ENCODE measurements at places on chromosomes 6 and 20. TPM values are rescaled to one million over a fixed set of nuclear protein-coding genes. Genes with fewer than 3 reads are reported as not detected.

DNA sequence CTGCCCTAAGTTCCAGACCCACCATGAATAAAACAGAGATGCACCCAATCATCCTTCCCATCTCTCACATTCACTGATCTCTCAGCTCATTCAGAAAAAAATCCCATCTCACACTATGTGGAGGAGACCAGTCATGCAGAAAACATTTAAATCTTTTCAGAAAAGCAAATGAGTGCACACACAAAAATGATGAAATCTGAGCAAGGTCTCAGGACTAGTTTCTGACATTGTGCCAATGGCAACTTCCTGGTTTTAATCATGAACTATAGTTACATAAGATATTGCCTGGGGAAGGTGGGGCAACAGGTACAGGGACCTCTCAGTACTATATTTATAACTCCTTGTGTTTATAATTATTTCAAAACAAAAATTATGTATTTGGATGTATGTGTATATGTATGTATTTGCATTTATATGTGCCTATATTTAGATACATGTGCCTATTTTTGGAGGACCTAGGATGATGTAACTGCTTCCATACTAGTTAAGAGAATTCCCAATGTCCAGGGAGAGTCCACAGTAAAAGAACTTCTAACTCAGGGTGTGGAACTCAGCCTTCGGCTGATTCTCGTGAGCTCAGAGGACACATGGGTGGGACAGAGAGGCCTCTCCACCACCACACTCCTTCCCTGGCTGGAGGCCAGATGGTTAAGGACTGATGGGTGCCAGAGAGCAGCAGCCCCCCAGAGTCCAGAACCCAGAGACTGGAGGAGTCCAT lies 71.7 kb upstream of the MAP3K4 start:
- peak; percentile 81 for DNase-seq
- no peaks in the 10 kb centered on the region for H3K36me3 ChIP-seq
- peaks cover 11% of the 10 kb centered on the region for H3K4me1 ChIP-seq

- H3K36me3 ChIP-seq = peaks cover 80% of the 10 kb centered on the region
- H3K27ac ChIP-seq = no peak overlapping the region
- peak; percentile 1 for DNase-seq
- no peaks in the 10 kb centered on the region for H3K27me3 ChIP-seq
- no peak overlapping the region for H3K4me3 ChIP-seq
Measured at GRCh38 chr20:31684153-31685015, 38.3 kb downstream of the BCL2L1 start.

DNA sequence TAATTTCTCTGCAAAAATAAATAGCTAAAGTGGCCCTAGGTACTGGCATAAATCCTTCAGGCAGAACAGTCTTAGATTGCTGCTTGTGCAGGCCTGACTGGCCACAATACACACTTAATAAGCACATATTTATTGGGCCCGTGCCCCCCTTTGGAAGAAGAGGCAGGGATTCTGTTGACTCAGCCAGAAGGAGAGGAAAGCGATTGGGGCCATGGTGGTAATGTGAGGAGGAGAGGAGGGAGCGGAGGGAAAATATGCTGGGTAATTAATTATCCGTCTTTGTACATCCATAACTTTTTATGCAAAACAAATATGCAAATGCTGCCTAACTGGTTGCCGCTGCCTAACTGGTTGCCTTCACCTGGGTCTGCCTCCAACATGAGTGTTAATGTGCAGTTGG lies 36.2 kb downstream of the CD40 start:
- no peak for DNase-seq
- no peak overlapping the region for H3K4me3 ChIP-seq
- no peak overlapping the region for H3K27ac ChIP-seq
- no peaks in the 10 kb centered on the region for H3K4me1 ChIP-seq

The SLC22A16 gene
- total RNA-seq = not detected

DNA sequence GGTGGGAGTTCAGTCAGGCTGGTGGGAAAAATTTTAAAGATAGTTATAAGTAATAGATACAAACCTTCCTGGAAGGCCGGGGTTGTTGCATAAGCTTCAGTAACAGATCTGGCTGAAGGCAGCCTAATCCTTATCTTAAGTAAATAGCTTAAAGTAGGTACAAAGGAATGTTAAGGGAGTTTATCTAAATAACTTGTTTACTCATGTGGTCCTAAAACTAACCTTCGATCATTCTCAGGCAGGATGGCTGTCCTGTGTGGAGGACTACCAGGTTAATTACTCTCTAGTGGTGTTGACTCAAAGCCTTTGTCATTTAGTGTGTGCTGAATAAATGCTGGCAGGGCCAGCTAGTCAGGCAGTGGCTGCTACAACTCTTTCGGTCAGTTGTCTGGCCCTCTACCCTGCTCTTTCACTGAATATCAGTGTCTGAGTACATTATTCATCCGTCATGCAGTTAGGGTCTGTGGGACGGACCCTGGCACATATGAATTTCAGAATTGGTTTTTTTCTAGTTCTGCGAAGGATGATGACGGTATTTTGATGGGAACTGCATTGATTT lies 131.6 kb upstream of the TAB2 start:
- DNase-seq = no peak
- no peaks in the 10 kb centered on the region for H3K4me1 ChIP-seq
- no peak overlapping the region for H3K4me3 ChIP-seq
- no peaks in the 10 kb centered on the region for H3K36me3 ChIP-seq
- H3K27ac ChIP-seq = no peak overlapping the region

- no peak for DNase-seq
- no peaks in the 10 kb centered on the region for H3K4me1 ChIP-seq
- H3K27me3 ChIP-seq = no peaks in the 10 kb centered on the region
- no peaks in the 10 kb centered on the region for H3K36me3 ChIP-seq
- H3K27ac ChIP-seq = no peak overlapping the region
- no peak overlapping the region for H3K4me3 ChIP-seq
Measured at GRCh38 chr20:16393836-16394235, 179.4 kb downstream of the KIF16B start.

DNA sequence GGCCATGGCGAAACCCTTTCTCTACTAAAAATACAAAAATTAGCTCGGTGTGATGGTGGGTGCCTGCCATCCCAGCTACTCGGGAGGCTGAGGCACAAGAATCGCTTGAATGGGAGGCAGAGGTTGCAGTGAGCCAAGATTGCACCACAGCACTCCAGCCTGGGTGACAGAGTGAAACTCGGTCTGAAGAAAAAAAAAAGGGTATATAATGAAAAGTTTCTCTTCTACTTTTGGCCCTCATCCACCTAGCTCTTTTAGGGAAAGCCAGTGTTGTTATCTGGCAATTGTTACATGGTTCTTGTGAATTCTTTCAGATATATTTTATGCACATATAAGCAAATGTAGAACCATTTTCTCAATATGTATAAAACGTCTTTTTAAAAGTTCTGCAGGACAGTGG lies 19.0 kb downstream of the KIF3B start:
- no peaks in the 10 kb centered on the region for H3K36me3 ChIP-seq
- no peaks in the 10 kb centered on the region for H3K4me1 ChIP-seq
- H3K27me3 ChIP-seq = no peaks in the 10 kb centered on the region
- no peak overlapping the region for H3K4me3 ChIP-seq
- no peak for DNase-seq
- H3K27ac ChIP-seq = no peak overlapping the region

DNA sequence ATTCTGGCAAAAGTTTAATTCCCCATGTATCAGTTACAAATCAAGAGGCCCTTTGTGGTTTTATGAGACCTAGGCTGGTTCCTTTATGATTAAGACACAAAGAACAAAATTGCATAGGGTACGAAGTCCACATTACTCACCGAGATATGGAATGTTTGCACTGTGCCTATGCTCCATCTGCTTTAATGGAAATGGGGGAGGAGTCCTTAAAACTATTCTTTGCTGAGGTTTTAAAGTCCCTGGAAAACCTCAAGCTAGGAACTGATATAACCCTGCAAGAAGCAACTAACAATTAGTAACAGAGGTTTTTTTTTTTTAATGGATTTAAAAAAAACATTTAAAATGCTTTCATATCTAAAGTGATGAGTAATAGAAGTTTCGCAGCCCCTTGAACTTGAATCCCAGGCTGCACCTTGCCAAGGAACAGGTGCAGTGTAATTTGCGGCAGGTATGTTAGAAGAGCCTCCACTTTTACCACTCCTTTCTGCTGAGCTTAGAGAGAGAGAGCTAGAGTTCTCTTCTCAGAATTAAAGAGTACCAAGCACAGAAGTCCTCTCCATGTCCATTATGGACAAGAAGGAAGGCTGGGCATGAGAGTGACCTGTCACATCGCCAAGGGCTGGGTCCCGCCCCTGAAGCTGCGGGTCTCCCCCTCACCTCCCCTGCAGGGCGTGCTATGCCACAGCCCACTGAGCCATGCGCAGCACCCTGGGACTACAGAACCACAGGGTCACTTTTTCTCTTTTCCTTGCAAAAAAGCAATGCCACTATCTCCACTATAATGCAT lies 2.3 kb downstream of the SERPINB1 start:
- peaks cover 53% of the 10 kb centered on the region for H3K4me1 ChIP-seq
- H3K27me3 ChIP-seq = no peaks in the 10 kb centered on the region
- H3K4me3 ChIP-seq = peak overlapping the region; percentile 81
- peak; percentile 98 for DNase-seq

The FAM162B gene
- not detected for total RNA-seq

DNA sequence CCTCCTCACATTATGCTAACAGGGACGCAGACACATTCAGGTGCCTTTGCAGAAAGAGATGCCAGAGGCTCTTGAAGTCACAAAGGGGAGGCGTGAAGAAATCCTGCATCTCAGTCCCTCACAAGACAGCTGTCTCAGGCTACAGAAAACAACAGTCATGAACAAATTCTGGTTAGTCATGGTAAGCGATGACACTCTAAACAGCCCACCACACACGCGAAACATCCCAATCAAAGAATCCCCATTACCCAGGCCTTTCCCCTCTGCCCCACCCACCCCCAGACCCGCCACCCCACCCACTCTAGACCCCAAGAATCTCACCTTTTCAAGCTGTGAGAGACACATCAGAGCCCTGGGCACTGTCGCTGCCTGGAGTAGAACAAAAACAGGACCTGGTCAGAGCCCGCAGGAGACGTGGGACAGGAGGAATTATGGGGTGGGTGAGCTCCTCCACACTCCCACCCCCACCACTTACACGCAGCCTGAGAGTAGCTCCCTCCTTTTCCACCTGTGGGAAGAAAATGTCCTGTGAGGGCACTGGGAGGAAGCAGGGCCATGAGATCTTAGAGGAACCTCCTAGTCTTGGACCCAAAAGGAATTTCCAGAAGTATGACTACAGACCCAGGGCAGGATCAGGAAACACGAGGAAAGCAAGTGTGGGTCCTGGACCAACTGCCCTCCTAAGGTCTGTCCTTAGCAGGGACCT lies 2.7 kb downstream of the HLA-B start:
- no peak overlapping the region for H3K27ac ChIP-seq
- H3K4me1 ChIP-seq = no peaks in the 10 kb centered on the region
- H3K27me3 ChIP-seq = no peaks in the 10 kb centered on the region
- H3K36me3 ChIP-seq = no peaks in the 10 kb centered on the region
- no peak for DNase-seq
- H3K4me3 ChIP-seq = no peak overlapping the region

GRCh38 chr6:113353392-113353791 lies 503.8 kb upstream of the MARCKS start:
- peaks cover 46% of the 10 kb centered on the region for H3K4me1 ChIP-seq
- H3K27ac ChIP-seq = peak overlapping the region; percentile 91
- no peaks in the 10 kb centered on the region for H3K36me3 ChIP-seq
- no peaks in the 10 kb centered on the region for H3K27me3 ChIP-seq
- H3K4me3 ChIP-seq = no peak overlapping the region

The PEDS1 gene
- 53.8 TPM for total RNA-seq

The ADGRG6 gene
- total RNA-seq = 73.2 TPM

The MAP7 gene
- 13.9 TPM for total RNA-seq

DNA sequence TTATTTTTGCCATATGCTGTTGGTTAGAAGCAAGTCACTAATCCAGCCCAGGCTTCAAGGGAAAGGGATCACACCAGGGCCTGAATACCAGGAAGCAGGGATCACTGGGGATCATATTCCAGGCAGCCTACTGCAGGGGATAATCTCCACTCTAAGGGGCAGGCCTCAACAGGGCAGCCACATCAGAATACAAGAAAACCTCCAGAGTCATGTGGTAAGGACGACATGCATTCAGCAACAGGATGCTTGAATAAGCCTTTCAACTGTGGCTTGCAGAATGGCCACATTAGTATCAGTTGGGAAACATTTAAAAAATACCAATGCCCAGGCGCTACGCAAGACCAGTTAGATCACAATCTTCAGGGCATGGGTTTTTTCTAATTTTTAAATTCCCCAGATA lies 109.1 kb downstream of the LY86 start:
- H3K27me3 ChIP-seq = no peaks in the 10 kb centered on the region
- H3K27ac ChIP-seq = peak overlapping the region; percentile 31
- no peaks in the 10 kb centered on the region for H3K36me3 ChIP-seq

GRCh38 chr20:19992996-19993908 lies 23.9 kb upstream of the NAA20 start:
- peak overlapping the region; percentile 52 for H3K4me3 ChIP-seq
- H3K4me1 ChIP-seq = peaks cover 55% of the 10 kb centered on the region
- H3K27ac ChIP-seq = peak overlapping the region; percentile 96

The CD83 gene
- 13.0 TPM for total RNA-seq

The KIF25 gene
- not detected for total RNA-seq

DNA sequence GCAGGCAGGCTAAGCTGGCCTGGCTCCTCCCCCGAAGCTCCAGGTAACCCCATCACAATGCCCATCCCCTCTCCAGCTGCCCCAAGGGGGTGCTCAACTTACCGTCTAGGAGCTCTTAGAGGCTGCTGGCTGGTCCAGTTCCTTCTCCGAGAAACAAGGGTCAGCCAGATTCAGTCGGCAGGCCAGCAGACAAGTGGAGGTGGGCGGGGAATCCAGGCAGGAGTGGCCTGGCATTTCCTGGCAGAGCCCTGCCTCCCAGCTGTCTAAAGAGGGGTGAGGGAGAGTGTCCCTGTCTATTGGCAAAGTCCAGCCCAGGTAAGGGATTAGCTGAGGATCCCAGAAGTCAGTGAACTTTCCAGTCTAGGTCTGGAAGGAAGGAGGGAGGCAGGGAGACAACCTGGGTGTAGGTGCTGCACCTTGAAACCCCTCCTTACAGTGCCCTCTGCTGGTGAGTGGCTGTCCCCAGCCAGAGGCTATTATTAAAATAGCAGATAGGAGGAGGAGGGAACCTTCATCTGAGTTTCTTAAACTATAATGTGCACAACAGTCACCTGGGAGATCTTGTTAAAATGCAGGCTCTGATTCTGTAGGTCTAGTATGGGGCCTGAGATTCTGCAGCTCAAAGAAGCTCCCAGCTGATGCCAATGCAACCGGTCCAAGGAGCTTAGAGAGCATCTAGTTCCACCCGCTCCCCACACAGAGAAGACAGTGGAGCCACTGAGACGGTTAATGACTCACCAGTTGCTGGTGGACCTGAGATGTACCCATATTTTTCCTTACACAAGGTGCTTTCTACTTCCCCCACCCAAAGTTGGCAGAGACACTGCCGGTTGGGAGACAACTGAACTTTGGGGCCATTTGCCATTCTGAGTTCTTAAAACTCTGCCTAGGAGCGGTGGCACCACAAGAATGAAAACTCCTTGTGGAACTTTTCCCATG lies at the start of gene UNC5CL:
Gene UNC5CL, minus strand, starts transcription at position 162 of the 939 bp plus-strand sequence. CDS start 4,147 bp downstream, outside the sequence.
- H3K4me1 ChIP-seq = peaks cover 22% of the 10 kb centered on the region
- peak; percentile 76 for DNase-seq
- no peak within 1 kb of the TSS for H3K27ac ChIP-seq
